ENCODE measurements at places on chromosomes 6 and 20. TPM values are rescaled to one million over a fixed set of nuclear protein-coding genes. Genes with fewer than 3 reads are reported as not detected.

The ZNF341 gene
- 10.2 TPM for total RNA-seq

DNA sequence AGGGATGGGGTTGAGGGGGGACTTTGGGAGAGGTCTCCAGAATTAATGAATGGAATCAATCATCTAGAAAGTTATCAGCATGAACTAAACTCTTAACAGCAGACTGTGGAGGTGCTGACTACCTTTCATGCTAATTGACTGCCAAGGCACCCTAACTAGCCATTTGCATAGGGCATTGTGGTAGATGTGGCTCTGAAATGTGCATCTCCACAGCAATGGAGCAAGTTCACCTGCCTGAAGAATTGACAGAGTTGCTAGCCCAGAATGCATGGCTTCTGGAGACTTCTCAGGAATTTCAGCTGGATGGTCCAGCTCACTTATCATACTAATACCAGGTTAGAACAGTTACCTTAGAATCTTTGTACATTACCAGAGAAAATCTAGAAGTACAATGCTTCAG, 745.6 kb downstream of the KIF16B start:
- no peaks in the 10 kb centered on the region for H3K27me3 ChIP-seq
- no peak overlapping the region for H3K27ac ChIP-seq
- no peaks in the 10 kb centered on the region for H3K4me1 ChIP-seq

DNA sequence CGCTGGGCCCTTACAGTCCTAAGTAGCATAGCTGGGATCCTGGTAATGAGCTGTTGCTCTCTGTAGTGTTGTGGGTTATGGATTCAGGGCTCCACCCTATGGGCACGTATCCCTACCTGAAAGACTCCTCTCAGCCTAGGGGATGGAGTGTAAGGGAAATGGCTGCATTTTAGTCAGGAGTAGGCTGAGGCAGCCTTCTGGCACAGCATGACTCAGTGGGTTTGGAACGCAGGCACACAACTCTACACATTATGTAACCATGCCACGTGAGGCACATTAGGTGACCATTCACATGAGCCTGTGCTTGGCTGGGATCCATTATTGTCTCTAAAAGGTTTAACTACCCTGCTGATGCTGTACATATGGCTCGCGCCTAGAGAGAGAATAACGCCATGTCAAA, 27.8 kb downstream of the HDDC2 start:
- peaks cover 9% of the 10 kb centered on the region for H3K4me1 ChIP-seq
- H3K36me3 ChIP-seq = peaks cover 14% of the 10 kb centered on the region
- peak; percentile 81 for DNase-seq
- H3K27me3 ChIP-seq = no peaks in the 10 kb centered on the region
- no peak overlapping the region for H3K4me3 ChIP-seq
- H3K27ac ChIP-seq = peak overlapping the region; percentile 74

DNA sequence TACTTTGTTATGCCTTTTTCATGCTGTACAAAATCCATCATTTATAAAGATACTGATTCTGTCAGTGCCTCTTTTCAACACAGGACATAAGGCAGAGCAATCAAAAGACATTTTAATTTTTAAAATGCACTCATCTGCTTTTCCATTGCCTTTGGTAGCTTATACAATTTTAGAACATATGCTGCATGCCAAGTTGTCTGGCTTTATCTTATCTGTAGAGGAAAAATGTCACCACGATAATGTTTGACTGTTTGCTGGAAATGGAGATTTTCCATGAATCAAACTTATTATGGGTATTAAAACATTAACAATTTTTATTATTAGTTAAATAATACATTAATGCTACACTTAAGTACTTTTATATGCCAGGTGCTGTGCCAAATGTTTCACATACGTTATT, 50.5 kb downstream of the NKAIN2 start:
- no peak overlapping the region for H3K27ac ChIP-seq
- H3K4me3 ChIP-seq = no peak overlapping the region
- no peaks in the 10 kb centered on the region for H3K27me3 ChIP-seq
- no peaks in the 10 kb centered on the region for H3K36me3 ChIP-seq

DNA sequence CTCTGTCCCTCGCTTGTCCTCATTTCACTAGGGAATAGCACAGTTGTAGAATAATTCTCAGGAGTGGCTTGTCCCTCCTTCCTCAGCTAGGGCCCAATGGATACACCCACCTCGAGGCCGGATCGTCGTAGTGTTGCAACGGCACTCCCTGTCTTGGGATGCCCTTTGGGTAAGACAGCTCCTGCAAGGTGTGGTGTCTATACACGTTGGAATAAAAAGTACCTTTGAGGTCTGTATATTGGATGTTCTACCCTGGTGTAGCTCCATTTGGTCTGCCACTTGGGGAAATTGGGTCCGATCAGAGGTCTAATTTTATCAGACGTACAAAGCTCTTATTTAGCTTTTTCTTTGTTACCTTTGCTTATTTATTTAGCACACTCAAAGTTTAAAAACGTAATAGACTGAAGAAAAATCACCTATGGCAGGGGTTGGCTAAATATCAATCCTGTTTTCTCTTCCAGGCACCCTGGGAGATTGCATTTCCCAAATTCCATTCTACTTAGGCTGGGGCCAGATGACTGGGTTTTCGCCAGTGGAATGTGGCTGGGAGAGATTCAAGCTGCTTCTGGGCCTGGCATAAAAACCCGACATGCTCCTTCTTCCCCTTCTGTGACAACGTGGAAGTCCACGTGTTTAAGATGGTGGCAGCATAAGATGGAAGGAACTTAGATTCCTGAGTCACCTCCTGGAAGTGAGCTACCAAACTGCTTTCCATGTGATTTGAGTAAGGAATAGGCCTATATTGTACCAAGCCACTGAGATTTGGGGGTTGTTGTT, 82.3 kb upstream of the CD83 start:
- no peak overlapping the region for H3K27ac ChIP-seq
- peaks cover 11% of the 10 kb centered on the region for H3K27me3 ChIP-seq
- H3K4me3 ChIP-seq = no peak overlapping the region
- no peaks in the 10 kb centered on the region for H3K4me1 ChIP-seq

The FNDC11 gene
- not detected for total RNA-seq

GRCh38 chr6:158782432-158783166, 36.6 kb downstream of the EZR start:
- no peaks in the 10 kb centered on the region for H3K27me3 ChIP-seq
- peak overlapping the region; percentile 92 for H3K27ac ChIP-seq
- H3K36me3 ChIP-seq = peaks cover 100% of the 10 kb centered on the region

DNA sequence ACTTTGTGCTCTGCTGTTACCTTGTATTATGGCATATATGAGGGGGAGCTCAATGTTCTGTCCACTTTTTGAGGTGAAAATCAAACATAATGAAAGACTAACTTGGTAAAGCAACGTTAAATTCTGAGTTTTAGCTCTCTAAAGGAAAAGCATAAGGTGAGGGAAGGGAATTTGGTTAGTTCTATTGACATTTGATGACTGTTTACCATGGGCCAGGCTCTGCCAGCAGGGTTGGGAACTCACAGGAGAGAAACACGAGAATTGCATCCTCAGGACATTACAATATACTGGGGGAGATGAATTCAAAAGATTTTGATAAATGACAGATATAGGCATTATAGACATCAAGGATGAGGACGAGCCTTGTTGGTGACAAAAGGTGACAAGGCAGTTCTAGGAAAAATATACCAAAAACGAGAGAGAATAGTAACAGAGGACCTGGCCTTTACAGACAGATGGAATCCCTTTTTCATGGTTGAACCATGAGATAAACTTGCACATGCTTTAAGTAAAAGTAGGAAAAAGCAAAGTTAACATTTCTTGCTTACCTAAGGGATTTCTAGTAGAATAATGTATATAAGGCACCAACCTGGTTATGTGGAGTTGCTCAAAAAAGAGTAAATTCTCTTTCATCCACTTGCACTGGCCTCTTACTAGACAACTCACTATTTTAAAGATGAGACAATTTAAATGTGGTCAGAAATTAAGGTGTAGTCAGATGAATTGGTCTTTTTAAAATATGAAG, 191.4 kb downstream of the NKAIN2 start:
- no peaks in the 10 kb centered on the region for H3K36me3 ChIP-seq
- no peak overlapping the region for H3K27ac ChIP-seq
- no peak overlapping the region for H3K4me3 ChIP-seq
- DNase-seq = no peak

The ENPP5 gene
- total RNA-seq = 18.7 TPM

DNA sequence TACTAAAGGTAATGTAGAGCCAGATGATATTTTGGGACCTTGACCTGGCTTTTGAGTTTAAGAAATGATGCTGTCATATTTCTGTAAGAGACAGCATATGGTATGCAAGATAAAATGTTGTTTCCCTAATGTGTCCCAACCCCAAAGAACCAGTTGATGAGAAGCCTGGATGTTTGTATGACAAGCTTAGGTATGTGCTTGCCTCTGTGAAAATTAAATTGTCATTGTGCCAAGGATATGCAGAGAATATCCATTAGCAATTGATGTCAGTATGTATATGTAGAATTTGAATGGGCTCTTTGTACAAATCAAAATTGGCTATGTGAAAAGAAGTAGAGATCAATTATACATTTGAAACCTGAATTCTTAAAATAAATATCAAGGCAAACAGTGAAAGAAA, 650.8 kb upstream of the EYS start:
- DNase-seq = no peak
- H3K4me1 ChIP-seq = no peaks in the 10 kb centered on the region
- no peaks in the 10 kb centered on the region for H3K36me3 ChIP-seq
- H3K27ac ChIP-seq = no peak overlapping the region
- no peak overlapping the region for H3K4me3 ChIP-seq

The PARD6B gene
- total RNA-seq = 114 TPM

DNA sequence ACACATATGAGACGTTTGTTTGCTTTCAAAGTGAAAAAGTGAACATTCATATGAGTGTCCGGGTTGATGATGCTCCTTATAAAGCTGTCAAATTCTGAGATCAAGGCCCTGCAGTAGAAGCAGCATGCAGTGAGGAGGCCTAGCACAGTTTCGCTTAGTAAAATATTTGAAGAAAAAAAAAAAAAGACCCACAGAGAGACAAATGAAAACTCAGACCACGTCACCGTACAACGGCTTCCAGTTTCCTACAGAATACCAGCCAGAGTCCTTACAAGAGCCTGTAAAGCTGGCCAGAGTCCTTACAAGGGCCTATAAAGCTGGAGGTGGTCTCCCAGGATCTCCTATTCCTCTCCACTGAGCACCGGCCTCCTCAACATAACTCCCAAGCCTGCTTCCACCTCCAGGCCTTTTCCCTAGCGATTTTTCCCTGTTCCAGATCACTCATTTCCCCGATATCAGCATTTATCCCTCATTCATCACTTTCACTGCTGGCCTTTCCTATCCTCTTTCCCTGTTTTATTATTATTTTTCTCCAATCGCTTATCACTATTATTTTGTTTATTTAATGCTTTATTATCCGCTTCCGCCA, 1.5 kb upstream of the HMGN4 start:
- H3K27ac ChIP-seq = peak overlapping the region; percentile 95
- no peak for DNase-seq
- no peaks in the 10 kb centered on the region for H3K27me3 ChIP-seq

The PHIP gene
- 50.8 TPM for total RNA-seq

DNA sequence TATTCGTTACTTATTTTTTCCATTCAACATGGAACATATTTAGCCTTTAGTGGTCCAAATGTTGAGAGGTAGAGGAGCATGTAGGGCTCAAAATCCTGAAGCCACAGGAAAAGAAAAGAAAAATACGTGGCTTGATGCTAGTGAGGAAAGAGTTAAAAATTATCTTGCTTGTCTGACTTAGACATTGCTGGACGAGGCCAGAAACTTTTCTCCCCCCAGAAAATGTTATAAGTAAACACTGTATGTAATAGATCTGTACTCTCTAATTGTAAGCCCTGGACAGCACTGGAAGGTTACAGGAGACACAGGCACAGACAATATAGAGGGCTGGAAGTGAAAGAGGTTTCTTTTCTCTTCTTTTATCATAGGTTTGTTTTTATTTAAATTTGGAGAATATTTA, 165.6 kb downstream of the ZFP64 start:
- no peaks in the 10 kb centered on the region for H3K4me1 ChIP-seq
- H3K27me3 ChIP-seq = no peaks in the 10 kb centered on the region
- no peak for DNase-seq
- no peaks in the 10 kb centered on the region for H3K36me3 ChIP-seq
- no peak overlapping the region for H3K4me3 ChIP-seq
- H3K27ac ChIP-seq = no peak overlapping the region

GRCh38 chr6:44739181-44739580, 351.7 kb downstream of the CDC5L start:
- no peaks in the 10 kb centered on the region for H3K4me1 ChIP-seq
- DNase-seq = no peak
- no peaks in the 10 kb centered on the region for H3K36me3 ChIP-seq
- peaks cover 66% of the 10 kb centered on the region for H3K27me3 ChIP-seq
- H3K4me3 ChIP-seq = no peak overlapping the region

- no peaks in the 10 kb centered on the region for H3K36me3 ChIP-seq
- no peak for DNase-seq
- no peak overlapping the region for H3K27ac ChIP-seq
- no peak overlapping the region for H3K4me3 ChIP-seq
- no peaks in the 10 kb centered on the region for H3K4me1 ChIP-seq
Measured at GRCh38 chr20:16563066-16563806, 10.0 kb downstream of the KIF16B start.

The SAMD3 gene
- not detected for total RNA-seq

DNA sequence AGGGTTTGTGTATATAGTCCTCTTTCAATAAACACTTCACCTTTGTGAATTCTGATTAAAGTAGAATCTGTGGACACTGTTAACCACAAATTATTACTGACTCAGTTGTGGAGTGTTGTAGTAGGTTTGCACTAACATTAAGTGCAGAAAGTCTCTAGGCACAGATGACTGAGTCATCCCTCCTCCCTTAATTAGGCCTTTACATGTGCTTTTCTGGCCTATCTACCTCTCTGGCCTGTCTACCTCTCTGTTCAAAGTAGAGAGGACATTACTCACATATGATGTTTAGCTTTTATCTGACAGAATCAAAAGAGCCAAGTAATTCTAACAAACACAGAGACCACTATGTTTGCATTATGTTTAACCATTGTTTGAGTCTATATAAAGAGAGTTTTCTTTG, 783.0 kb downstream of the TENT5A start:
- H3K4me1 ChIP-seq = no peaks in the 10 kb centered on the region
- H3K27ac ChIP-seq = no peak overlapping the region
- no peaks in the 10 kb centered on the region for H3K36me3 ChIP-seq
- H3K27me3 ChIP-seq = no peaks in the 10 kb centered on the region

DNA sequence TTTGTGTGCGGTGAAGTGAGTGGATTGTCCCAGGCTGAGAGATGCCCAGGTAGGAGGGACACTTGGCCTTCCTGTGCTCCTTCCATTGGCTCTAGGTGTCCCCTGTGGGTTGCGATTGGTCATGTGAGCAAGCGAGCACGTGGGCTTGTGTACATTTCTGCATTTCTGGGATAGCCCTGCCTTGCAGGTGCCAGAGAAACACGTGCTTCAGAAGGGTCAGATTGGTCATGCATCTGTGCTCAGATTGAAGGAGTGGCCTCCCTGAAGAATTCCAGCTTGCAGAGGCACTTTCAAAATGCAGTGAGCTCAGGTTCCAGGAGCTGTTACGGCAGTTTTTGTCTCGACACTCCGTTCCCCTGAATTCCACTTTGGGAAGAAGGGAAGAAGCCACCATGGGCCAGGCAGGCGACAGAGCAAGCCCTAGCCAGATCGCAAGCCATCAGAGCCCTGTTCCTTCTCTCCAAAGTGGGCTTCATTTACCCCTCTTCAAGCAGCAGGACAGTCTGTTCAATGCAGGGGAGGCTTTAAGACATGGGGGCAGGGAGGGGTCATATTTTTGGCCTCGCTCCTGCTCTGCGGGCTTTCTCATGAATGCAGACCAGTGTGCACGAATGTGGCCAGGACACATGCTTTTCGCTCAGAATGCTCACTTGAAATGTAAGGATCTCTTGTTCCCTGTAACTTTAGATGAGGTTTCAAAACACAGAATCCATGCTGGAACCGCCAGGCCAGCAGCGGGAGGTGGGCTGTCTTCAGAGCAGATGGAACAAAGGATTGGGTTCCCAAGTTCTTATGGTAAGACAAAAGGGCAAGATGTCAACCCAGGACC, 78.6 kb upstream of the AKAP12 start:
- no peaks in the 10 kb centered on the region for H3K27me3 ChIP-seq
- no peak overlapping the region for H3K27ac ChIP-seq
- H3K4me3 ChIP-seq = no peak overlapping the region
- no peaks in the 10 kb centered on the region for H3K4me1 ChIP-seq
